ENCODE measurements at places on chromosomes 16 and 17.

DNA sequence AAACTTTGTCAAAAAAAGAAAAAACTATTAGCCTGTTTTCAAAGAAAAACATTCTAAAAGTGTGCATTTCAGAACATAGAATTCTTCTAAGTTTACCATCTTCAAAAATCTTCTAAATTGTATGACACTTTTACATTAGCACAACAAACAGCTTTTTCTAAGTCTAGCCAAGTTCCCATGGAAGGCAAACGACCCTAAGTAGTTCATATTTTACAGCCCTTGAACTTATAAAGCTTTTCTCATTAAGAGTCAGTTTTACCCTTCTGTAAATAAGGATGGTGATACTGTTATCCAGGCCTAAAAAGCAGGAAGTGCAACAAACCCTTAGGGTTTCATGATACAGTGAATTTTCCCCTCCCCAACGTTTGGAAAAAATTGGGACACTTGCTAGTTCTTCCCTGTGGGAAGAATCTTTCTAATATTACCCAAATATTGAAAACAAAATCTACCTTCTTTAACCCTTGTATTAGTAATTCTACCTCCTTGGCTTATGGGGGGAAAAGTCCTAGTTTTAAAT is 4.0 kb upstream of the ARL6IP1 start:
- DNase-seq: no peak

- DNase-seq: no peak
Observed at GRCh38 chr16:14321542-14321941, 250.4 kb downstream of the MRTFB start.

- no peak for DNase-seq
Observed at GRCh38 chr16:57213462-57213861, 27.3 kb downstream of the RSPRY1 start.

- no peak for DNase-seq
Observed at GRCh38 chr16:84673203-84673535, 24.9 kb downstream of the KLHL36 start.

All from glutamatergic neuron (in vitro differentiated cells).